ENCODE measurements at places on chromosomes 5 and 9.

GRCh38 chr9:17878810-17879370, 300.0 kb downstream of the SH3GL2 start:
- no peak for DNase-seq

DNA sequence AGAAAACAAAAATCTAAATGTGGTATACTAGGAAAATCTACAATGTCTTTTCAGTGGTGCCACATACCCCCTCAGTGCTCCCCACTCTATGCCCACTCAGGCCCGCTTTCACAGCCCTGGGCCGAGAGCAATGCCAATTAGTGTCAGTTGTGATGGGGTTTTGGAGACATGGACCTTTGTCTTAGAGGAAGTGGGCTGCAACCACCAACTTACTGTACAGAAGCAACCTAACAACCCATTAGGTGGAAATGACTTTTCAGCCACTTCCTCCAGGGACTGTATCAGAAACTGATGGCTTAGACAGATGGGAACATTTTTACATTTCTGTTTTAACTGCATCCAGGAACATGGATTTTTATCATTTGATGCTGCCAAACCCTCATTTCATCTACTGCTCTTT, 268.0 kb downstream of the BNC2 start:
- no peak for DNase-seq

DNA sequence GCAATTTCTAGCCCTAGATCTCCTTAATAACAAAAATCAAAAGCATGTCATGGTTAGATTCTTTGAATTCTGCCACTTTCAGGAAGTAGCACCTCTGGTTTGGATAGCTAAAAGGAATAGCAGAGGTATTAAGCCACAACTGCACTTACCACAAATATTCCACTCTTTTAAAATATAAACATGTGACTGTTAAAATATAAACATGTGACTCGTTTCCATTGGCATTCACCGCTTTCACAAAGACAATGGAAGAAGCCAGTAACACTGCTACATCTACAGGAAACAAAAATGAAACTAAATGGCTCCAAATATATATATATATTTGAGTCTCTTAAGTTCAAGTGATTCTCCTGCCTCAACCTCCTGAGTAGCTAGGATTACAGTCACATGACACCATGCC, 222.9 kb downstream of the ARL15 start:
- no peak for DNase-seq

DNA sequence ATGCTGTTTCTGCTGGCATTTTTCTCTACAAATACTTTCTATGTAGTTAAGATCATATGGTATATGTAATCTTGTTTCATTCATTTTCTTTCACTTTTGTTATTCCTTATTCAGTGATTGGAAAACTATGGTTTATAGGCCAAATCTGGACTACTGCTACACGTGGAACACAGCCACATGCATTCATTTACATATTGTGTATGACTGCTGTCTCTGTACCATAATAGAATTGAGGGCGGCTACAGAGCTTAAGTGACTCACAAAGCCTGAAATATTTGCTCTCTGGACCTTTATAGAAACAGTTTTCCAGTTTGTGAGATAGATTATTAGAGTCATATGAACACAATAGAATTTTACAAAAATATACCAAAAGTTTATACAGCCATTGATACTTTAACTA, 133.6 kb upstream of the CDKN2B start:
- no peak for DNase-seq

DNA sequence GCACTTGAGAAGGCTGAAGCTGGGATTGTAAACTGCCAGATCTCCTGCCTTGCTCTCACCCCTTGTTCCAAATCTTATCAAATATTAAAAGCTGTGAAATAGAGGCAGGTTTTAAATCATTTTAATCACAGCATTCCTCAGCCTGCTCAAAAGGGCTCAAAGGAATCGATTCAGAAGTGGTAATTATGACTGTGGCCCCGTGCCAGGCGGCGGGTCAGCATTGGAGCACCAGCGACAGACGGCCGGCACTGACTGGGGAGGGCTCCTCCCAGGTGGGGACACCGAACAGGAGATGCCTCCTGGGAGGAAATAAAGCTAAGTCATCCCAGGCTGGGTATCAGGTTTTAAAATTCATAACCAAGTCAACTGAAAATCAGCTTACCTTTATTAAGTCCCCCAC, 66.7 kb downstream of the KCNIP1 start:
- DNase-seq, result no peak

- no peak for DNase-seq
Observed at GRCh38 chr9:121739971-121740370, 88.5 kb downstream of the DAB2IP start.

GRCh38 chr9:124781967-124782660, 5.2 kb downstream of the OLFML2A start:
- peak; percentile 35 for DNase-seq

All from CD8-positive, alpha-beta T cell (primary cell).